ENCODE measurements at places on chromosomes 3 and 15. TPM values are rescaled to one million over a fixed set of nuclear protein-coding genes. Genes with fewer than 3 reads are reported as not detected.

- no peak for DNase-seq
Observed at GRCh38 chr3:181692311-181693145, 19.2 kb upstream of the SOX2 start.

GRCh38 chr3:32488474-32489008 is 14.1 kb downstream of the CMTM6 start:
- DNase-seq = no peak

BNC1 gene
- polyA plus RNA-seq = 0.22 TPM

GRCh38 chr15:98085003-98085639 is 124.6 kb downstream of the ARRDC4 start:
- no peak for DNase-seq

KIF7 gene
- 9.7 TPM for polyA plus RNA-seq

C3orf22 gene
- 0.23 TPM for polyA plus RNA-seq

DNA sequence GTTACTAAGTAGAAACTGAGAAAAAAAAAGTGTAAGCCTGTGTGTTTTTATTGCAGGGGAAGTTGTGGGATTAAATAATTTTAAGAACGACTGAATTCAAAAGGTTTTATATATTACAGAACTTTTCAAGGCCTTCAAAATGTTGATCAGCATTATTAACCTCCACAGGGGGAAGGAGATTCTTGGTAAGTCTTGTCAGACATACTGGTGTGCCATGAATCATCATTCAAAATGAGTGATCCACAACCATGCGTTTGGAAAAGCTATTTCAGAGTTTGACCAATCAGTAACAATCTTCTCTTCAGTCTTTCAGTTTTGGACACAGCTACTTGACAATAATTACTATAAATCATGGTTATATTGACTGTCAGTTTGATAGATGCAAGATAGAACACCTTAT is 70.2 kb downstream of the ADAMTS9 start:
- no peak for DNase-seq
